ENCODE measurements at places on chromosomes 6 and 20. TPM values are rescaled to one million over a fixed set of nuclear protein-coding genes. Genes with fewer than 3 reads are reported as not detected.

GRCh38 chr6:35008858-35009257 lies 119.8 kb downstream of the ANKS1A start:
- no peak for DNase-seq

DNA sequence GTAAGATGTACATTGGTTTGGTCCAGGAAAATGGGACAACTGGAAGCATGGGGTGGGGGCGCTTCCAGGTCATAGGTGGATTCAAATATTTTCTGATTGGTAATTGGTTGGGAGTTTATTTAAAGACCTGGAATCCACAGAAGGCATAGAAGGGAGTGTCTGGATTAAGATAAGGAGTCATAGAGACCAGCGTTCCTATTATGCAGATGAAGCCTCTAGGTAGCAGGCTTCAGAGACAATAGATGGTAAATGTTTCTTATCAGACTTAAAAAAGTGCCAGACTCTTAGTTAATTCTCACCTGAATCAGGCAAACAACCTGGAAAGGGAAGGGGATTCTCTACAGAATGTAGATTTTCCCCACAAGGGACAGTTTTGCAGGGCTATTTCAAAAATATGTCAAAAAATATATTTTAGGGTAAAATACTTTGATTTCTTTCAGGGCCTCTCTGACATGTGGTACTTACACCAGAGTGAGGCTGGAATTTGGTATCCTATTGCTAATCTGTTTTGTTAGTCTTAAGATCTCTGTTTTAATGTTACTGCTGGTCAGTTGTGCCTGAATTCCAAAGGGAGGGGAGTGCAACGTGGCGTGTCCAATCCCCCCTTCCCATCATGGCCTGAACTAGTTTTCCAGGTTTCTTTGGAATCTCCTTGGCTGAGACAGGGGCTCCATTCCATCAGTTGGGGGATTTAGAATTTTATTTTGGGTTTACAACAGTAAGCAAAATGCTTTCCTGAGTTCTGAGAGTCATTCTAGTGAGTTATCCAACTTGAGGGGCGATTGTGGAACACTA lies 25.1 kb downstream of the PIGT start:
- DNase-seq = no peak

DNA sequence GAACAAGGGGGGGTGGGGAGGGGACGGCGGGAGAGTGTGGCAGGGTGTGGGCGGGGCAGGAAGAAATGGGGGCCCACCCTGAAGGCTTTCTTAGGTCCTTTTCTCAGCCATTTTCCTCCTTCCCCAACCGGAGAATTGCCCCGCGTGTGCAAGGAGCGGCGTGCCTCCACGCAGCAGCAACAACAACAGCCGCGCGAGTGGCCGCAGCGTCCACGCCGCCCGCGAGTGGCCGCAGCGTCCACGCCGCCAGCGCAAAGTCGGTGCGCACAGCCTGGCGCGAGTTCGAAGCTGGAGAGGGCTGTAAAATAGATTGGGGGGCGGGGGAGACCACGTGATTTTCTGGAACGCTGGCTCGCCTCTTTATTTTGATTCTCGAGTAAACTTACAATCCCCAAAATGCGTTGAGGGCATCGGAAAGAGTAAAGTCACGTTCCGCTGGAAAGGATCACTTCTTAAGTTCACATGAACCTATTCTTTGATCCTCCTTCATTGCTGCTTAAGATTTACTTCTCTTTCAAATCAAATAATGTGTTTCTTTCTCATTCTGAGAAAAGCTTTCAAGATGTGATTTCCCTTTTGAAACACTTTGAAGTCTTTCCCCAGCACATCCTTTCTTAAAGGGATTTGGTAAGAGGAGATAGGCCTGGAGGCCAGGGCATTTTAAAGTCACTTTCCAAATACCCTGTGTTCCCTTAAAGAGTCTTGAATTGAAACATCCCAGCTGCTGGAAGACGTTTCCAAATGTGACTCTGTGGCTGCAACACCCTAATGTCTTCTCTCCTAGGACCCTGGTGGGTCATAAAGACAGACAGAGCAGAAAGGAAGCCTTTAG lies 66.7 kb upstream of the ZNF217 start:
- no peak for DNase-seq

DNA sequence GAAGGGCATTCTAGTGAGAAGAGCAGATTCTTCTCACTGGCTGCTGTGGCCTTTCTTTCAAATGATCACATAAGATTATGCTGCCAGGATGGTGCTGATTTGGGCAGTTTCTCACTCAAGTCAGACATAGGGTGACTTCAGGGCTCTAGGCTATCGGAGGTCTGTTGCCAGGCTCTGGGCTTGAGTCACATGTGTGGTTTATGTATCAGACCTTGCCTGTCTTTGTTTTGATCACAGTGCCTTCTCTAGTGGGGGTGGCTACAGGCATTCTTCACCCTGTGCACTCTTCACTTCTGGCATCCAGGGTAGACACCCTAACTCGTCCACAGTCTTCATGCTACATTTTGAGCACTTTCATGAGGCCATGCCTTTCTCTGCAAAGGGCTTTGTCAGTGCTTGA lies 823.7 kb upstream of the MAN1A1 start:
- no peak for DNase-seq

- no peak for DNase-seq
Observed at GRCh38 chr6:109373331-109373730, 8.9 kb downstream of the CD164 start.

DNA sequence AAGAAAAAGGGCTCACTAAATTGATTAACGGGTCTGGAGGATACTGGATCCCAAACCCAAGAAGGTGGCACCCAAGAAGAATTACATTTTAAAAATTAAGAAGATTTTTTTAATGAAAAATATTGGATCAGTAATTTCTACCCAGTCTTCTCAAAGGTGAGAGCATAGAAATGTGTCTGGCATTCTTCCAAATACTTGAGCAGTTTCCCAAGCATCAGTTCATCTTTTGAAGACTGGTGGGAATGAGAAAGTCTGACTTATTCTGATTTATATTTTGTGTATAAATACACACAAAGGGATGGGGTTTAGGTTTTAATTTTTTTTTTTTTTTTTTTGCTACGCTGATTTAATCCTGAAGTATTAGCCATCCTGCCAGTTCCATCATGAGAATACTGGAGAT lies 3.3 kb downstream of the MGME1 start:
- peak; percentile 25 for DNase-seq

DNA sequence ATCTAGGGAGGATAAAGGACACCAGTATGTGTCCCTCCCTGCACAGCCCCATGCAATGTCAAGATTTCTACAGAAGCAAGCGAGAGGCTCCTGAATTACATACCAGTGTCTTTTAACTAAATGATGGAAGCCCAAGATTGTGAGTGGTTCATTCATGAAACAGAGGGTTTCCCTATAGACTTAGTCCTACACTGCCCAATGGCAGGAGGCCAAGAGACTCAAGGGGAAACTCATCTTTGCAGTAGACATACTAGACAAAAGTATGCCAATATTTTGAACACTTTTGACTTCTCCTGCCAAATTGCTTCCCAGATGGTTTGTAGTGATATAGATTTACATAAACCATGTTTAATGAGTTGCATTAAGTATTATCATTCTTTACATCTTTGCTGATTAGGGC lies 557.2 kb upstream of the JAG1 start:
- no peak for DNase-seq

CTAGE9 gene
- not detected for total RNA-seq

RAB44 gene
- not detected for total RNA-seq

Data from PC-3 (cell line).